ENCODE measurements at places on chromosomes 6 and 20.

- peak; percentile 78 for DNase-seq
Measured at GRCh38 chr6:10429638-10430427, 15.0 kb upstream of the TFAP2A start.

- peak; percentile 90 for DNase-seq
Measured at GRCh38 chr6:169851641-169852503, 100.5 kb downstream of the ERMARD start.

GRCh38 chr6:157172231-157172701 is 151.1 kb downstream of the TMEM242 start:
- DNase-seq, result no peak

DNA sequence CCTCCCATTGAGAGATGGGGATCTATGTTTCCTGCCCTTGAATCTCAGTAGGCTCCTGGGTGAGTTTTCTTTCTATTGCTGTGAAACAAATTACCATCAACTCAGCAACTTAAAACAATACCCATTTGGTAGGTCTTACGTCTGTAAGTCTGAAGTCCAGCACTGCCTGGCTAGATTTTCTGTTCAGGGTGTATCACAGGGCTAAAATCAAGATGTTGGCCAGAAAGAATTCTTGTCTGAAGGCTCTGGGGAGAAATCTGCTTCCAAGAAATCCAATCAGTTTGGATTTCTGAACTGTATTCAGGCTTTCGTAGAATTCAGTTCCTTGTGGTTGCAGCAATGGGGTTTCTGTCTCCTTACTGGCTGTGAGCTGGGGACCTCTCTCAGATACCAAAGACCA is 99.6 kb upstream of the SLC24A3 start:
- no peak for DNase-seq

- no peak for DNase-seq
Measured at GRCh38 chr6:87396595-87397392, 11.0 kb upstream of the CFAP206 start.

GRCh38 chr20:7959484-7959883 is 19.2 kb upstream of the HAO1 start:
- DNase-seq, result no peak

- peak; percentile 25 for DNase-seq
Measured at GRCh38 chr20:48769069-48769983, 58.5 kb downstream of the PREX1 start.

- peak; percentile 74 for DNase-seq
Measured at GRCh38 chr6:111683749-111684267, 78.1 kb upstream of the TRAF3IP2 start.

DNA sequence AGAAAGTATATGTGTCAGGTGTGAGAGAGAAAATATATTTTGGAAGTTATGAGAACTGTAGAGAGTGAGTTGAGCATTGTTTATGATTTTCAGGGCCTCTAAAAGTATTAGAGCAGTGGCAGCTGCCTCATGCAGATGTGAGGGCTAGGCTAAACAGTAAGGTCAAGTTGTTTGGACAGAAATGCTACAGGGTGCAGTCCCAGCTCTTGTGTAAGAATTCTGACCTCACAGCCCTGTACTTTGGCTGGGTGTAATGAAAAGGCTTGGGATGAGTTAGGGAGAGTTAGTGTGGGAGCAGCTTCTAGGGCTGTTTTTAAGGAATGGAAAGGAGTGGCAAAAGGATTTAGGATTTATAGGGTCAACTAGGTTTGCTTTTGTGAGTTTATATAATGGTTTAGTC is 764.8 kb upstream of the ADGRB3 start:
- no peak for DNase-seq

DNA sequence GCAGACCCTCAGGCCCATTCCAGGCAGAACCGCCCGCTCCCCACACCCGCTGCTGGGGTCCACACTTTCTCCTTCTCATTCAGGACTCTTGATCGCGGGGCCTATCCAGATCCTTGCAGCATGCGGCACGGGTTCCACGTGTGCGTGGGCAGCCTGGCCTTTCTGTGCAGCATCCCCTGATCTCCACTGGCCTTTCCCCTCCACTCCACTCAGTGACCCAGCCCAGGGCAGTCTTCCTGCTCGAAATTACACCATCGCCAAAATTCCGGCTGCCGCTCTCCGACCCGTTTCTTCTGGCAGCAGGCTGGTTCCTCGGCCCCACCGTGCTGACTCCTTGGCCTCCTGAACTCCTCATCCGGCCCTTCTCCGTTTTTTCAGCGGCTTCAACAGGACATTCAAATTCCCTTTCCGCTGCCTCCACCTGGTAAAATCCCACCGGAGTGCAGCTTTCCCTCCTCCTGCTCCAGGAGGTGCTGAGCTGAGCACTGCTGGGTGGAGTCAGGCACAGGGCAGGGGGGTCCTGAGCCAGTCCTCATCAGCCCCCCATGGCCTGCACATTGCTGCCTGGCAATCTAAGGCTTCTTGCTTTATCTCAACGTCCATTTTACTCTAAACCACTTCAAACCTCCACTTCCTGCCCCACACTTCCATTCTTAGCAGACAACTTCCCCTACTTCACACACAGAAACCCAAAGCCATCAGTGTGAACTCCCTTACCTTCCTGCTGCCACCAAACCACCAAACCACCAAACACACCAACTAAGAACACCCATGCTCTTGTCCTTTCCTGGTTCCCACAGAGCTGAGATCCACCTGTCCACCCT is 9.0 kb downstream of the SFT2D1 start:
- no peak for DNase-seq

DNA sequence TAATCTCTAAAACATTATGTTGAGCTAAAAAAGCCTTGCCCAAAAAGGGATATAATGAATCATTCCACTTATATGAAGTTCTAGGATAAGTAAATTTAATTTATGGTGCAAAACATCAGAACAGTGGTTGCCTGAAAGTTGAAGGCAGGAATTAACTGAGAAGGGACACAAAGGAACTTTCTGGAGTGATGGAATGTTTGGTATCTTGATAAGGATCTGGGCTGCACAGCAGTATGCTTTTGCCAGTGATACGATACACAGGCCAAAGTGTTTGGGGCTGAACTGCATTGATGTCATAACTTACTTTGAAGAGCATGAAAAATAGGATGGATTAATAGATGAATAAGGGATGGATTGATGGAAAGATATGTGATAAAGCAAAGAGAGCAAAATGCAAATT is 146.1 kb upstream of the LRFN2 start:
- peak; percentile 38 for DNase-seq

DNA sequence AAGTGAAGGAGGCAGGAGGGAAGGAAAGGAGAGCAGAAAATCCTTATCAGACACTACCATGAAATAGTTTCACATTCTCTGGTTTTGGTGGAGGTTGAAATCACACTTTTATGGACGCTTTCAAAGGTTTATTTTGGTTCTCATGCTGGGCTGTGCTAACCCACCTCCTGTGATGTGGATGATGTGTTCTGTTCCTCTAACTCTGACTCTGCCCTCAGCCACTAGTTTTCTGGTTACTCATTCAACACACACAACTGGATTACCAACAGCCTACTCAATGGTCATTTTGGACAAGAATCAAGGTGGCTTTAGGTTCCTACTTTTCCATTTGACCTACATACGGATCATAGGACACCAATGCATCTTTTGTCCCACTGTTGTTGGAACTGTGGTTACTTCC is 522.1 kb upstream of the BTBD3 start:
- peak; percentile 49 for DNase-seq

- DNase-seq, result no peak
Measured at GRCh38 chr6:22279427-22279826, 17.4 kb downstream of the PRL start.

- DNase-seq, result peak; percentile 63
Measured at GRCh38 chr6:130143709-130144108, 79.0 kb downstream of the SAMD3 start.

GRCh38 chr6:159826968-159827647 is 27.0 kb downstream of the PNLDC1 start:
- no peak for DNase-seq

DNA sequence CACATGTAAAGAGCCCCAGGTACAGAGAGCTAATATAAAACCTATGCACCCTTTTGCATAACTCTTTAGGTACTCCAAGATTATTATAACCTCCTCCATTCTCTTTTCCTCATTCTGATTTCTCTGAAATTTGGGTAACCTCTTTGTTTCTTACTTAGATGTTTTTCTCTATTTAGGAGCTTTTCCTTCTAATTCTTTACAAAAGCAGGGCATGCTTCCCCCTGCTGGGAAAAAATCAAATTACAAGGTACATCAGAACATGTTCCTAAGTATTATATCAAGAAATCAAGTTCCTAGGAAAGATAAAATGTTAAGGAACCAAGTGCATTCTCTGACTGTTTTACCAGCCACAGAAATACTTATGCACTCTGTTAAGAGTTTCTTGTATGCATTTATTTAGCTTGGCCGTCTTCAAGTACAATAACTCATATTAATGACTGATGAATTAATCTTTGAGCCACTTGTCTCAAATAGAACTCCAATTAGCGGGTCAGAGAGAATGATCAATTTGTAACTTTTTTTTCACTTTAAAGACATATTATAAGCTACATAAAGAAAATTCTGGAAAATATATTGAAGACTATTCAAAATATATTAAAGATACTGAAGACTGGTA is 2.1 kb downstream of the KHDRBS2 start:
- peak; percentile 8 for DNase-seq

GRCh38 chr6:37490536-37491170 is 9.0 kb downstream of the CCDC167 start:
- no peak for DNase-seq

DNA sequence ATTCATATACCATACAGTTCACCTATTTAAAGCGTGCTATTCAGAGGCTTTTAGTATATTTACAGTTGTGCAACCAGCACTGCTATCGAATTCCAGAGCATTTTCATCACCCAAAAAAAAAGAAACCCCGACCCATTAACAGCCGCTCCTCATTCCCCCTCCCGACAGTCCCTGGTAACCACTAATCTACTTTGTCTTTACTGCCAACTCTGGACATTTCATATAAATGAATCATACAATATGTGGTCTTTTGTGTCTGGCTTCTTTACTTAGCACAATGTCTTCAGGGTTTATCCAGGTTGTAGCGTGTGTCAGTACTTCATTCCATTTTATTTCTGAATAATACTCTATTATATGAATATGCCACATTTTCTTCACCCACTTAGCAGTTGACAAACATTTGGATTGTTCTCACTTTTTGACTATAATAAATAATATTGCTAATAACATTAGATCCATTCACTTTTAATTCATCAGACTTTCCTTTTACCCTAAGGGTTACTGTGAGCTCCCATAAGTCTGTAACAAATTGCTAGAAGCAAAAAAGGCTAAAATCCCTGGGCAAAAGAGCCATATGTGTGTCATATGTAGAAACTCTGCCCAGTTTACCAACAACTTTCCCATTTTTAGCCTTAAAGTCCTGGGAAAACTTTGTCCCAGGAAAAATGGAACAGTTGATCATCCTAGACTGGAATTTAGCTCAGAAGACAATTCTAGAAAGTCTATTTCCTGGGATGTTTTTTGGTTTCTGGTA is 23.2 kb upstream of the ROS1 start:
- DNase-seq, result peak; percentile 94

- peak; percentile 81 for DNase-seq
Measured at GRCh38 chr6:98832284-98833056, 1.9 kb upstream of the POU3F2 start.

DNA sequence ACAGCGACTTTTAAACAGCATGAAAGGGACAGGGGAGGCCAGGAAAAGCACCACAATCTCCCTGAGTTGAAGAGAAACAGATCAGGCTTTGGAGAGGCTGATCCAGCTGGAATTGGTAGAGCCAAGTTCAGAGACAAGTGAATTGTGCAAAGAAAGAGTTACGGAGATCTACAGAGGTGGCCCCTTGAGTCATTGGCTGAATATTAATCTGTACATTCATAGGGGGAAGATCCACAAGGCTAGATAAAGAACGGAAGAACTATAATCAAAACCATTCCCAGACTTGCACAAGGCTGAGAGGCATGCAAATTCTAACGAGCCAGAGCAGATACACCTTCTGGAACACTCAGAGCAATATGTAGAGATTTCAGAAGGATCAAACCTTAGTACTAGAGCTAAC is 14.2 kb upstream of the FOXQ1 start:
- no peak for DNase-seq

DNA sequence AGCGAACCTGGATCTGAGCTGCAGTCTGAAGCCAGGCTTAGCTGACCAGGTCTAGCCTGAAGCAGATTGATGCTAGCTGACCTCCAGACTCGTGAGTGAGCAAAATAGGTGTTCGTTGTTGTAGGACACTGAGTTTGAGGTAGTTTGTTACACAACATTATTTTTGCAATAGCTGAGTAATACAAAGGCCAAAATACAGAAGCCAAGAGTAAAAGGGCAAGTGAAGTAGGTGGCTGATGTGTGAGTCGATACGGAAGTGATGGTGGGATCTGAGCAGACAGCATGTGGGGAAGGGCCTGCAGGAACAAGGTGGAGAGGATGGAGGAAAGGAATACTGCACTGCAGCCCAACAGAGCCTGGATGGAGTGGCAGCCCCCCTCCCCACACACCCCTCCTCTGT is 8.5 kb upstream of the SPATS1 start:
- no peak for DNase-seq

GRCh38 chr6:35400111-35400510 is 52.0 kb upstream of the FANCE start:
- no peak for DNase-seq

DNA sequence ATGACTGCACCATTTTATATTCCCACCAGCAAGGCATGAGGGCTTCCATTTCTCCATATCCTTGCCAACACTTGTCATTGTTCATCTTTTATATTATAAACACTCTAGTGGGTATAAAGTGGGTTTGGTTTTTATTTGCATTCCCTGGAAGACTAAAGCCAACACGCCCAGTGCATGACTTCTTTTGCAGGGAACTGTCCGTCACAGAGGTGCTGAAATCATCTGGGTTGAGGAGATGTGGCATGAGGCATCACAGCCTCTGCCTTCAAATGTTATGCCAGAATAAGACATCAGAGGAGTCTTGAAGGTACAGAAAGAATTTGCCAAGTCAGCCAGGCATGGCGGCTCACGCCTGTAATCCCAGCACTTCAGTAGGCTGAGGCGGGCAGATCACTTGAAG is 29.9 kb upstream of the FAM210B start:
- peak; percentile 35 for DNase-seq

GRCh38 chr6:28588666-28589065 is 63.0 kb downstream of the GPX5 start:
- DNase-seq, result no peak

GRCh38 chr6:94175465-94175864 is 756.1 kb upstream of the EPHA7 start:
- DNase-seq, result no peak

GRCh38 chr20:15162079-15162647 is 824.8 kb upstream of the FLRT3 start:
- DNase-seq, result peak; percentile 5

DNA sequence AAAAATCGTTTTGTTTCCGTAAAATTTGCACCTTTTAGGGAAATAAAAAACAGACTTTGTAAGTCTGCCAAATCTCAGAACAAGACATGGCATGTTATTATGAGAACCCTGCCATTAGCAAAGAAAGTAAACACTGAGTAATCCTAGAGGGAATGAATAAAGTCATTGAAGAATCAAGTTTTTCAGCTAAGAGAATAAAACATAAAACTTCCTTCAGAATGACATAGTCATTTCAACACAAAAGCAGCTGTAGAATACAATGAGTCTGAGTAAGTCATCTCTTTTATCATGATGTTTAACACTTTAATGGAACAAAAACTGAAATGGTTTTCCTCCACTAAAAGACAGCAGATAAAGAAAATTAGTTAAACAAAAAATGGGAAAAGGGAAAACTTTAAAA is 10.3 kb upstream of the DST start:
- peak; percentile 85 for DNase-seq

GRCh38 chr6:127463056-127463455 is 3.9 kb upstream of the KIAA0408 start:
- peak; percentile 13 for DNase-seq

All from M059J (cell line).